GM19239 (cell line): ENCODE measurements at places on chromosomes 11 and 22.

GRCh38 chr22:20021196-20022181 is 579 bp downstream of the TANGO2 start:
- DNase-seq: no peak

GRCh38 chr22:33884829-33885228 is 35.4 kb downstream of the LARGE1 start:
- DNase-seq: no peak

- no peak for DNase-seq
These were observed 3.4 kb downstream of the C11orf71 start for GRCh38 chr11:114396916-114397315.

- no peak for DNase-seq
These were observed 33.1 kb downstream of the SLC5A1 start for GRCh38 chr22:32075997-32076760.

DNA sequence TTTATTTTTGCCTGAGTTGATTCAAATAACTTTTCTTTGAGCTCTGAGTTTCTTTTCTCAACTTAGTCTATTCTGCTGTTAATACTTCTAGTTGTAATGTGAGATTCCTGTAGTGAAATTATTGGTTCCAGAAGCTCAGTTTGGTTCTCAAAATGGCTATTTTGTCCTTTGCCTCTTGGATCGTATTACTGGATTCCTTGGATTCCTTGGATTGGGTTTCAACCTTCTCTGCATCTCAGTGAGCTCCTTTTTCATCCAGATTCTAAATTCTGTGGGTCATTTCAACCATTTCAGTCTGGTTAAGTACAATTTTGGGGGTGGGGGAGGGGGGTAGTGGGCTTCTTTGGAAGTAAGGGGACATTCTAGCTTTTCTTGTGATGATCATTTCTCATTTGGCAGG is 341.1 kb upstream of the CNTN5 start:
- no peak for DNase-seq

GRCh38 chr11:1226226-1226985 is 3.5 kb downstream of the MUC5B start:
- no peak for DNase-seq
